Activated CD4-positive, alpha-beta T cell treated with anti-CD3 and anti-CD28 coated beads, Interleukin-2, amount 50 U/mL, for 4 hours (primary cell): ENCODE measurements at places on chromosomes 7 and 10.

DNA sequence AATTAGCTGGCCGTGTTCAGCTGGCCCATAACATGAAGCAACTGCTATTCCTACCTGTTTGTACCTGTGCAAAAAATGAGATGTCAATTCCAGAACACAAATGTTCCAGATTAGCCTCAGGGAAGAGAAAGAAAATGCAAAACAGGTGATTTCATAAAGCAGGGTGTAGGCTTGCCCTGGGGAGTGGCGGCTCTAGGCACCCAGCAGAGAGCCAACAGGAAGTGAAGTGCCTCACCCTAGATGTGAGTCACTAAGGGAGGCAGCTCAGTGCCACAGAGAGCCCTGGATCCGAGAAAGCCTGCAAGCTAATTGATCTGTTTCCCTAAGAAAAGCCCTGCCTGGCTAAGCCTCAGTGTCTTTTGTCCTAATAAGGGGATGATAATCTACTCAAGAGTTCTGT is 240.0 kb downstream of the ARHGAP21 start:
- no peak for DNase-seq

- DNase-seq, result no peak
Measured at GRCh38 chr10:124512040-124512428, 50.4 kb downstream of the LHPP start.

- DNase-seq, result no peak
Measured at GRCh38 chr10:74794531-74794930, 31.9 kb upstream of the KAT6B start.

DNA sequence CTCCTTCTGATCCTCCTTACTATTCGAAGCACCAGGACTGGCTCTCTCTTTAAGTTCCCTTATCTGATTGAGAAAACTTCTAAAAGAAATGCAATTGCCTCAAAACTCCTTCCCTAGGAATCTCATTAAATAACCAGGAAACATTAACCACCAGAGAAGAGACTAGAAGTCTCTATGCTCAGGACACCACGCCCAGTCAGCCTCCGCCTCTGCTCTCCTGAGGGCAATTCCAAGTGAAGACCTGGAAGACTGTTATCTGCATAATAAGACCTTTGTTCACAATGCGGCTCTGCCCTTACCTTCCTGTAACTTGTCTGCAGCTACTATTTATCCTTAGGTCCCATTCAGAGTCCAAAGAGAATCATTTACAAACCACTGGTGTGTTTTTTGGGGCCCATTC is 78.8 kb downstream of the ELMO1 start:
- no peak for DNase-seq

DNA sequence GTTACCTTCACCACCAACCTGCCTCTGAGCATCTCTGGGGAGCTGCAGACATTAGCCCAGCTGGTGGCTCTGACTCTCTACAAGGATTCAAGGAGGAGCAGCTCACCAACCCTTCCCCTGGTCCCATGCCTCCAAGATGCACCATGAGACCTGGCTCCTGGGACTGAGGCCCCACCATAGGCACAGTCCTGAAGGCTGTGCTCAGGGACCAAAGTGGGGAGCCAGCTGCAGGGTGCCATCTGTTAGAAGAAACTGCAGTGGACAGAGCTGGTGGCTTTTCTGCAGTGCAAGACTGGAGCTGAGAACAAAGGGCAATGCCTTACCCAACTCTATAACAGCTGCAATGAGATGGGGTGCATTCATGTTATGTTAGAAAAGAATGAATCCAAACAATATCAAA is 581.6 kb downstream of the TCERG1L start:
- no peak for DNase-seq

- no peak for DNase-seq
Measured at GRCh38 chr7:47170516-47170915, 411.4 kb downstream of the TNS3 start.

- DNase-seq, result no peak
Measured at GRCh38 chr10:49383853-49384252, 12.0 kb downstream of the DRGX start.
